ENCODE measurements at places on chromosomes 3 and 15.

- DNase-seq: no peak
Observed at GRCh38 chr15:74374648-74375302, 7.3 kb upstream of the CYP11A1 start.

GRCh38 chr3:54003136-54003535 is 111.5 kb upstream of the SELENOK start:
- no peak for DNase-seq

GRCh38 chr3:150744041-150744918 is 18.7 kb downstream of the SIAH2 start:
- DNase-seq: no peak

DNA sequence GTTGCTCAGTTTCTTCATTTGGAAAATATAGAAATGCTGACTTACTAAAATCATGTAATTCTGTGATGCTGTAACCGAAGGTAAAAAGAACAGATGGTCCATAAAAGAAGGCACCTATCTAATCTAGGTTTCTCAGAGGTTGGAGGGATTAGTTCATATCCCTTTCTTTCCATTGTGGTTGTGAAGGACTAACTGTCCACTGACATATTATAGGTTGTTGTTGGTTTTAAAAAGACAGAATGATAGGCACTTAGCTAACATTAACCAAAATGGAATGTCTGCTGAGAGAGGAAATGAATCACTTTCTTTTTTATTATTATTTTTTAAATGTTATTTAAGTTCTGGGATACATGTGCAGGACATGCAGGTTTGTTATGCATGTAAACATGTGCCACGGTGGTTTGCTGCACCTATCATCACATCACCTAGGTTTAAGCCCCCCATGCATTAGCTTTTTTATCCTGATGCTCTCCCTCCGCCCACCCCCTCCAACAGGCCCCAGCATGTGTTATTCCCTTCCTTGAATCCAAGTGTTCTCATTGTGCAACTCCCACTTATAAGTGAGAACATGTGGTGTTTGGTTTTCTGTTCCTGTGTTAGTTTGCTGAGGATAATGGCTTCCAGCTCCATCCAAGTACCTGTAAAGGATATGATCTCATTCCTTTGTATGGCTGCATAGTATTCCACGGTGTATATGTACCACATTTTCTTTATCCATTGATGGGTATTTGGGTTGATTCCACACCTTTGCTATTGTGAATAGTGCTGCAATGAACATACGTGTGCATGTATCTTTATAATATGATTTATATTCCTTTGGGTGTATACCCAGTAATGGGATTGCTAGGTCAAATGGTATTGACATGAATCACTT is 45.8 kb downstream of the ALDH1A2 start:
- no peak for DNase-seq

DNA sequence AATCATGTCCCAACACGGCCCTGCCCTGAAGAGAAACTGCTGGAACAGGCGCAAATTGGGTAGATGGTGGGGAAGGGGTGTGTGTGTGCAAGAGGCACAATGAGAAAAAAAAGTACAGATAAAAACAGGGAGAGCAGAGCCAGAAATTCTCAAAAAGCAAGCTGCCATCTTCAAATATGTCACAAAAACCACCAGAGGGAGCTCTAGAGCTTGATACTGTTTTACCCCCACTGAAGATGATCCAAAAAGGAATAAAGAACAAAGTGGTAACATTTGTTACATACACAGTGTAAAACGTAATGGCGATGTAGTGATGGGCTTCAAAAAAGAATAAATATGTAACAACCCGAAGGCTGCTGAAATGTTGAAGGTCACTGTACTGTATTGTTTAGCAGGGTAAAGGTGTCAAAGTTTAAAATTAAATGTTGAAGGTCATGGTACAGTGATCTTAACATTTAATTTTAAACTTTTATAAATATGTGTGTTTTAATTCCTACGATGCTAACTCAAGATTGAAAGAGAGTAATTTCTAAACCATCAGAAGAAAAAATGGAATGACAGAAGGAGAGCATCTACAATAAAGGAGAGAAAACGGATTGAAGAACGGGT is 6.0 kb downstream of the SNRPA1 start:
- no peak for DNase-seq

- DNase-seq: peak; percentile 85
Observed at GRCh38 chr3:135329479-135329878, 534.4 kb downstream of the EPHB1 start.

DNA sequence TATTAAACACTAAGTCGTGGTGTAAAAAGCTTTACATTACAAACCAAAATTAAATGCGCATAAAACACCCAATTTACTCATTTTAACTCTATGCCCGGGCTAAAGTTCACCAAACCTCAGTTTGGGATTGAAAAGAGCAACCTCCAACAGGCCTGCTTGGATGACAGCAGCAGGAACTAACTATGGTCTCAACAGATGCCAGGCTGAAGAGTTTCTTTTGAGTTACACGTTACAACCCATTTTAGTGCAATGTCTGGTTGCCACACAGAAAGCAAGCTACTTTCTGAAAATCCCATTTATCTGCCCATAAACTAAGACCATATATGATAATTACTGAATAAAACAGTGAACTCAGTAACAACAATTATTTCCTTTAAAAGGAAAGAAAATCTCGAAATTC is 2.2 kb downstream of the SATB1 start:
- no peak for DNase-seq

GRCh38 chr15:78301326-78301725 is 1.9 kb upstream of the SKIC8 start:
- no peak for DNase-seq

GRCh38 chr3:9945358-9945757 is 6.8 kb downstream of the PRRT3 start:
- DNase-seq: no peak

DNA sequence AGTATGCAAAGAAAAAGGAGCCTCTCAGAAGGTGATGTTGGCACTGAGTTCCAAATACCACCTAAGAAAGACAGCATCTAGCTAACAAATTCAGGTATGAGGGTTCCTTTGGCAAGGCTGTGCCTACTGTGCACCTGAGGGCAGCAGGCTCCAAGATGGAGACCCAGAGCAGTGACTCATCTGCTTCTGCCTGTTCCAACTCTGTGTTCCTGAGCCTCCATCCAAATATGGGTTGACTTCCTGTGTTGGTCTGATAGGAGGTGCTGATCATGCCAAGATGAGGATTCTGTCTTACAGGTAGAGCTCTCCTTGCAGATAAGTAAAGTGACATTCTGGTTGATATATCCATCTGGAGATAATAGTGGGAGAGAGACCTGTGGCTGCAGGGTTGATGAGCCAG is 26.0 kb downstream of the SV2B start:
- peak; percentile 9 for DNase-seq

DNA sequence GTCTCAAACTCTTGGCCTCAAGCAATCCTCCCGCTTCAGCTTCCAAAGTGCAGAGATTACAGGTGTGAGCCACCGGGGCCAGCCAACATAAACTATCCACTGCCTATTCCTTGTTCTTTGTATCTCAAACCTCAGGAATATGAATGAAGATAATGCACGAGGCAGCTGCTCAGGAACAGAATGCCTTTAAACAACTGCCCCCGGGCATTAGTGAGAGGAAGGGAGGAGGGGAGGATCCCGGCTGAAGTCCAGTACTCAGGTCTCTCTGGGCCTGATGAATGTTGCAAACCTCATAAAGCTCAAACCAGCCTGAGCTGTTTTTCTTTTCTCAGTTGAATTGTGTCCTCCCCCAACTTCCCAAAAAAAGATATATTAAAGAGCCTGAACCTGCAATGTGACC is 26.9 kb upstream of the MTMR14 start:
- DNase-seq: no peak

DNA sequence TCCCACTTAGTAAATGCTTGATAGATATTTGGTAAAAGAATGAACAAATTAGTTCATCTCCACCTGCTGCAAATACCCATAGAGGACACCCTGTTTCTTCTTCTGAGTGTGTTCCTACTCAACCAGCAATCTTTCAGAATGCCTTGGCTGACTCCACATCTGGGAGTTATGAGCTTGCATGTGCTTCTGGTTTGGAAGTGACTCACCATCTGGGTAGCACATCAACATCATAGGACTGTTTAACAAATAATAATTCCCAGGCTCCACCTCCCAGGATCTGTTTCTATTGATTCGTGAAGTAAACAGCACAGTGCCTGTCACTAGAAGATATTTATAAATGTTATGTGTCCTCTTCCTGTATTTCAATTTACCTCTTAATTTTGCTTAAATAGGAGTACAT is 580.1 kb downstream of the ROBO2 start:
- no peak for DNase-seq

- no peak for DNase-seq
Observed at GRCh38 chr3:127192576-127193232, at the start of gene PRR23E. Gene PRR23E, plus strand, starts transcription at chr3:127193131. Its CDS starts 3,555 bp downstream, at chr3:127196686.

- DNase-seq: no peak
Observed at GRCh38 chr3:124785973-124786372, 55.7 kb downstream of the UMPS start.

DNA sequence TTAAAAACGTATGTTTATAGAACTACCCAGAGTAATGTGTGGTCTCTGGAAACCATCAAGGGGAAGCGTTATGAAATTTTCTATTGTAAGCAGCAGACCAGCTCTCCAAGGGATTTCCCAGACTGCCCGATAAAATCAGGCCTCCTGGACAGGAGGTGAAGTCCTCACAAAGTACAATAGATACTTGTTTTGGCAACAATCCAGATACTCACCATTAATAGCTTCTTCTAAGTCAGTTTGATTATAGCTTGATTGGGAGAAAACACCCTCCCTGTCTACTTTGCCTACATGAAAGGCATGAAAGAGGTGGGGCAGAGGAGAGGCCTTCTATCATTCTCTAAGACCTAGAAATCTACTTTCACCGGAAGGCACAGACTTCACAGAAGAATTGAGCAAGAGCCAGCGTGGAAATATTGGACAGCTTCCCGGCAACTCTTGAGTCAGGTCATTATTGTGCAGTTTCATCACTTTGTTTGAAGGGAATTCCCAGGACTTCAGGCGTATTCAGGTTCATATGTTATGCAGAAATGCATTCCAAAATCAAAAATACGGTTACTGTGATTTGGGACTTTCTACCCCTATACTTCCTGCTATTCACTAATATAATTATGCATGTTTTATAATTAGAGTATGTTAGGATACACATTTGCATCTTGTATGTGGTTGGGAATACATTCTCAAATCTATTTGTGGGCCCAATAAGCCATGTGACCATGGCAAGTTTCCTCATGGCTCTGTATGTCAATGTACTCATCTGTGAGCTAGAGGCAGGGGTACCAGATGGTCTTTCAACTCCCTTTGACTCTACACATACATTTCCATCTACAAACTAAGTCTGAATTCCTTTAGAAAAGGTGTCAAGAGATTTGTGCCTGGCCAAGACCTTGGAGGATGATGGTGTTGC is 103.5 kb downstream of the CD47 start:
- DNase-seq: no peak

DNA sequence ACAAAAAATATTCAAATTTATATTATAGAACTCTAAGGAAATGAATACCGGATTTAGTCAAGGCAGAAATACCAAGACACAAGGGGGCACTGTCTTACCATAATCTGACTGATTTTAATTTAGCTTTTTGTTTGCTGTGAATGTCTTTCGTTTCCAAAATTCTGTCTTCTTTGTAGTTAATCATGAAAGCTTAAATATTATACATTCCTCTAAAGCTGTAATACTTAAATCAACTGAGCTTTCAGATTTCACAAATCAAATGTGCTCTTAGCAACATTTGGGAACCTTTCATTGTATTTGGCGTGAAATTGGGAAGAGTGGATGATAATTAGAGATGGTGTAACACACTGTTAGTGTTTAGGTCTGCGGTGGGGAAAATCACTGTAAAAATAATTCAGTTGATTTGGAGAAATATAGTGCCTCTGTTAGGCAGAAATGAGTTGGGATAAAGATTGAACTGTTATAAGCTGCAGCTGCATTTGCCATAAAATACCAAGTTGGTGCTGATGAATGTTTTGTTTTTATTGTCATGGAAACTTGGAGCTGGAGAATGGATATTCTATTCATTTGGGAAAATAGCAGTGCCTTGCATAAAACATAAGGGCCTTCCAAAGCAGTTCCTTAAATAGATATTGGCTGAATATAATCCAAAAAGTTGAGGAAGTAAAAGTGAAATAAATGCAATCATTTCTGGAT is 228.2 kb downstream of the TCF12 start:
- peak; percentile 30 for DNase-seq

DNA sequence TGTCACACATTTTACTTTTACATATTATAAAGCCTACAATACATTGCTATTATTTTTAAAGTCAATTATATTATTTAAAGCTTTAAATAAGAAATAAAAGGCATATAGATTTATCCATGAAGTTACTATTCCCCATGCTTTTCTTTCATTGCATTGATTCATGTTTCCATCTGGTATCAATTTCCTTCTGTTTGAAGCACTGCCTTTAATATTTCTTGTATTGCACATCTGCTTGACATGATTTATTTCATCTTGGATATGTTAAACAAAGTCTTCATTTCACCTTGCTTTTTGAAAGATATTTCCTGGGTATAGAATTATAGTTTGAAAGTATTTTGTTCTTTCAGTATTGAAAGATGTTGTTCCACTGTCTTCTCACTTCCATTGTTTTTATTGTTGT is 174.3 kb upstream of the MBNL1 start:
- no peak for DNase-seq

DNA sequence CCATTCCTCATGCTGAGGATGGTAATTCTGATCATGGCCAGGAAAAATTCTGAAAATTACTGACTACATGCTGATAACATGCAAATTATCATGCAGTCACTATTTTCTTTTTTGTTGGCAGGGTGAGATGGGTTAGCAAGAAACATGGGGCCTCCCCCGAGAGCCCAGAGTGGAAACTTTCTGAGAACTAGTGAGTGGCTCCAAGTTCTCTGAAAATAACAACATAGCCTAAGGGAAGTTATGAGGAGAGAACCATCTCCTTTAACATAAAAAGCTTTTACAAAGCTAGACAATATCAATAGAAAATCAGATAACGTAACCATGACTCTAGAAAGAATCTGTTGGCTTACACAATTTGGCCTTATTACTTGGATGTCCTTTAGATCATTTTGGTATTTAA is 254.2 kb downstream of the PLOD2 start:
- no peak for DNase-seq

GRCh38 chr3:146375219-146375618 is 94.1 kb downstream of the PLSCR2 start:
- no peak for DNase-seq

DNA sequence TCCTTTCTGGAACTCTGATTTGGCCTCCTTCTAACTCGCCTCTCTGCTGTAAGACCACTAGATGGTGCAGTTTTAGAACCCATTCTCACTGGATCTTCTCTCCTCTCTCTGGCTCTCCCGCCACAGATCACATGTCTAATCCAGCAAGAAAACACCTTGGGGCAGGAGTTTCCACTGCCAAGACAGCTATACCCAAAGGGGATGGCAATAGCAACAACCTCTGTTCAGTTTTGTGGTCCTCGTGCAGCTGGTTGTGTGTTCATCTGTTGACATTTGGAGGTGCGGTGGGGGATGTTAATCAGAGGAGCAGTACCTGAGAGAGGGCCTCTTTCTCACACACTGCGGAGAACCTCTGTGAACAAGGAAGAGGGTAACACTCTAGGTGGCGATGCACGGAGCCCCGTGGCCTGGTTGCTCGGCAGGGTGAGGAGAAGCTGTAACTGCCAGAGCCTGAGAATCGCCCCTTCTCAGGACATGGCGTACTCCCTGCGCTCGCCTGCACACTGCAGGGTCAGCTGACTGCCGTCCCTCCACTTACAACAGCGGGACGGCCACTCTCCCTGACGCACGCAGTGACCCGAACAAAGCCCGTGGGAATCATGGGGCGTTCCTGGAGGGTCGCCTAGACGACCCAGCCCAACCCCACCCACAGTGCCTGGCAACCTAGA is at the start of gene TEX55:
Gene TEX55 (plus strand): TSS at position 666 of the 668 bp plus-strand sequence. CDS start 25 bp downstream, outside the sequence.
- peak; percentile 85 for DNase-seq

GRCh38 chr3:99839613-99840012 is 22.0 kb downstream of the CMSS1 start:
- DNase-seq: no peak

- DNase-seq: no peak
Observed at GRCh38 chr15:22952796-22953579, 27.2 kb downstream of the CYFIP1 start.

All from NCI-H2029 treated with DMSO at 0.1 percent for 48 hours (cell line).